GM06990 (cell line): ENCODE measurements at places on chromosomes 2 and 18.

GRCh38 chr2:25697559-25698341 is 24.4 kb upstream of the DTNB start:
- DNase-seq: no peak

DNA sequence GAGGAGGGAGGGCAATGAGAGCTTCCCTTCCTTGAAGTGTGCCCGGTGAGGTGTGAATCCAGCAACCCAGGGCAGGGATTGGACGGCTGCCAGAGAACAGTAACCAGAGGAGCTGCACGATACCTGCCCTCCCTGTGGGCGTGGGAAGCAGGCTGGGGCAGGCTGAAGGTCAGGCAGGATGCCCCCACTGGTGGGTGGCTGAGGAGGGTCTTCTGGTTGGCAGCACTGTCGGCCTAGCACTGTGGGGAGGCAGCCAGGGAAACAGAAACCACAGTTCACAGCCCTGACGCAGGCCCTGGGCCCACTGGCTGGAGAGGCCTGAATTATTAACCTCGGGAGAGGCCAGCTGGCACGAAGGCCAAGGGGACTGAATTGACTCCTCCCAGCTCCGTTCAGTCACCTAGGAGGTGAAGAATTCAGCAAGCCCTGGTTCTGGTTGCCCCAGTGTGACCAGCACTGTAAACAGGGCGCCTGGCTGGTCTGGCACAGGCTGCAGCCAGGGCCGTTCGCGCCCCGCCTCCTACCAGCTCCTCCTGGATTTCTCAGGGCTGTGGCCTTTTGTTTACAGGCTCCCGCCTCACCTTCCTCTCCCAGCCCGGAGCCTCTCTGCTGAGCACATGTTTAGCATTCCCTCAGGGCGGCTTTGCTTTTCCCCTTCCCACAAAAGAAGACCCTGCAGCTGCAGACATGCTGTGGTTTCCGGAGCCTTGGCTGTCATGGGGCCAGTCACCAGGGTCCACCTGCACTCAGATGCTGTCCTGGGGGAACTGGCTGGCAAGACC is 97.8 kb downstream of the B3GNT2 start:
- DNase-seq: peak; percentile 41

- DNase-seq: no peak
Measured at GRCh38 chr2:197124639-197125390, 185.8 kb downstream of the ANKRD44 start.

GRCh38 chr18:9594823-9595596 is 19.3 kb downstream of the PPP4R1 start:
- DNase-seq: peak; percentile 13

GRCh38 chr2:867296-867695 is 83.4 kb upstream of the SNTG2 start:
- no peak for DNase-seq

- DNase-seq: no peak
Measured at GRCh38 chr2:46230677-46231425, 66.4 kb upstream of the EPAS1 start.

DNA sequence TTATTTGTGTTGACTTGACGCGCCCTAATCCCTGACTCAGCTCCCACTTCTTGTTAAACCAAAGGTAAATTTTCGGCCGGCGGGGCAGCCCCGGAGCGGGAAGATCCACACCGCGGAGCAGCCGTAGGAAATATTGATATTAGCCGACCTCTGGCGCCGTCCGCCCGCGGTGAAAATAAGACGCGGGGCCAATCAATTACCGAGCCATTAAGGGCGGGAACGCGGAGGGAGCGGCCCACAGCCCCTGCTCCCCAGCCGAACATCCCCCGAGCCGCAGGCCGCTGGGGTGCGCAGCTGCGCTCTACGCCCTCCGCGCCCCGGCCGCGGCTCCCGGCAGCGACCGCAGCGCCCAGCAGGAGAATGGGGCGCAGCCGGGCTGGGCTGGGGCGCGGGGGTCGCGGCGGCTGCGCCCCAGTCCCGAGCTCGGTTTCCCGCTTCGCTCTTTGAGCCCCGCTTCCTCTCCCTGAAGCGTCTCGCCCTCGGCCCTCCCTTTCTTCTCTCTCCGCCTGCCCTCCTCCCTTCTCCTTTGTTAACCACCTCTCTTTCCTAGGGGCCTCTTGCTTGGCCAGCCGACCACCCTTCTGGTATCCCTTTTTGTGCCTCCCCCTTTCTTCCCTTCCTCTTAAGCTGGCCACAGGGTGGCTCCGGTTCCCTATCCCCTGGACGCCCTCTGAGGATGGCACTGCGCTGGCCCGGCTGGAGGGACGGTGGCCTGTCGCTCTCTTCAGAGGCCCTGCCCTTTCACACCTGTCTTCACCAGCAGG is 40.9 kb downstream of the CELF4 start:
- DNase-seq: no peak

DNA sequence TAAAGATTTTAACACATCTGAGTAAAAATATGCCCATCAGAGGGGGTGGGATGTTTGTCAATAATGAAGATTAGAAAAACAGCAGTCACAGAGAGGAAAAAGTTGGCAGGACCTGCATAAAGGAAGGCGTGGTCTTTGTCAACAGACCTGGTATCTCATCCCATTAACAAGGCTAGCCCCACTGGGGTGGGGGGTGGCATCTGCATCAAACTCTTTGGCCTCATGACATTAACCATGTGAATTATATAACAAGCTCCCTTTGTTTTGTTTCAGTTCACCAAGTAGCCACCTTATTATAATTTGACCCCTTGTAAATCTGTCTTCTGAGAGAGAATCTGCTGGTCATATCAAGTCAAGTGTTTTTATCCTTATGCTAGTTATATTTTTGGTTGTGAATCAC is 28.8 kb downstream of the NEMP2 start:
- DNase-seq: no peak

GRCh38 chr2:242036653-242036950 is 167.1 kb downstream of the RTP5 start:
- DNase-seq: no peak

DNA sequence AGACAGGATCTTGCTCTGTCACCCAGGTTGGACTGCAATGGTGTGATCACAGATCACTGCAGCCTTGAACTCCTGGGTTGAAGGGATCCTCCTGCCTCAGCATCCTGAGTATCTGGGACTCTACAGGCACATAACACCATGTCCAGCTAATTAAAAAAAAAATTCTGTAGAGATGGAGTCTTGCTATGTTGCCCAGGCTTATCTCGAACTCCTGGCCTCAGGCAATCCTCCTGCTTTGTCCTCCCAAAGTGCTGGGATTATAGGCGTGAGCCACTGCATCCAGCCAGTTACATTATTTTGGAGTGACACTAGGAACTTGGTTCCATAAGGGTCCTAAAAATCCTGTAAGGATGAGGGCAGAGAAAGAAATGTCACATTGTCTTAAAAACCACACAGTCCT is 89.1 kb upstream of the ZFP36L2 start:
- DNase-seq: no peak

- DNase-seq: no peak
Measured at GRCh38 chr18:5841518-5841917, 53.8 kb downstream of the TMEM200C start.

DNA sequence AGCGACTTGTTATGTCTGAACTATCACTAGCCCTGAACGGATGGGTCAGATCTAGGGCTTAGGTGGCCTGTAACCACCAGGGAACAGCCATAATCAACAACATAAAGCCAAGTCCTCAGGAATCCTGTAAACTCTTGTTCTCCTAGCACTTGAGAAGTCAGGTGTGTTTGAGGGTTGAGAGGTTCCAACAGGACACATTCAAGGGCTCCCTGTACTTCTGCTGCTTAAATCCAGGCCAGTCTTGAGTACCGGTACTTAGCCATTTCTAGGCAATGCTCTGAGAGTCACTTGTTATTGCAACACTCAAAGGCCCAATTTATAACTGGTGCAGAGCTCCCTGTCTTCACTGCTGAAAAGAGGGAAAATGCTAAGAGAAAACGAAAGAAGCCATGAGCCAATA is 21.6 kb upstream of the SLC40A1 start:
- no peak for DNase-seq

GRCh38 chr2:219119422-219120043 is 41.1 kb downstream of the NHEJ1 start:
- no peak for DNase-seq

GRCh38 chr2:29450596-29451222 is 335.5 kb downstream of the CLIP4 start:
- no peak for DNase-seq

- no peak for DNase-seq
Measured at GRCh38 chr2:236576953-236577352, 7.3 kb downstream of the ACKR3 start.

- no peak for DNase-seq
Measured at GRCh38 chr2:239442192-239442591, 41.4 kb upstream of the HDAC4 start.
